ENCODE measurements at places on chromosomes 12 and 14.

GRCh38 chr12:42607584-42608058 lies 18.1 kb upstream of the PRICKLE1 start:
- DNase-seq: no peak

- DNase-seq: no peak
Measured at GRCh38 chr14:47040550-47040949, 389.0 kb upstream of the RPL10L start.

GRCh38 chr12:88401155-88401554 lies 179.1 kb downstream of the KITLG start:
- no peak for DNase-seq

- DNase-seq: no peak
Measured at GRCh38 chr12:10366875-10367274, 23.0 kb downstream of the KLRK1 start.

GRCh38 chr12:88242571-88242925 lies 100.4 kb downstream of the TMTC3 start:
- no peak for DNase-seq

DNA sequence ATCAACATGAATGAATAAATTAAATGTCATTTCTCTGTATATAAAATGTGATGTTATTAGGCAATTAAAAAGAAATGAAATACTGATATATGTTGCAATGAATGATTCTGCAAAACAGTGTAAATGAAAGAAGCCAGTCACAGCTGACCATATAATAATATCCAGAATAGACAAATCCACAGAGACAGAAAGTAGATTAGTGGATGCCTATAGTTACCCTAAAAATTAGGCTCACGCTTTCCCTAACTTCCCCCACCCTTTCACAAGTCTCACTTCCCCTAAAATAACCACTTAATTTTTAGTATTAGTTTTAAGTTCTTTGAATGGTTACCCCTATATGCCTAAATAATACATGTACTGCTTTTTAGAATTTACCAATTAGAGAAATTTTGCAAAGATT lies 348.9 kb upstream of the FAR2 start:
- no peak for DNase-seq

DNA sequence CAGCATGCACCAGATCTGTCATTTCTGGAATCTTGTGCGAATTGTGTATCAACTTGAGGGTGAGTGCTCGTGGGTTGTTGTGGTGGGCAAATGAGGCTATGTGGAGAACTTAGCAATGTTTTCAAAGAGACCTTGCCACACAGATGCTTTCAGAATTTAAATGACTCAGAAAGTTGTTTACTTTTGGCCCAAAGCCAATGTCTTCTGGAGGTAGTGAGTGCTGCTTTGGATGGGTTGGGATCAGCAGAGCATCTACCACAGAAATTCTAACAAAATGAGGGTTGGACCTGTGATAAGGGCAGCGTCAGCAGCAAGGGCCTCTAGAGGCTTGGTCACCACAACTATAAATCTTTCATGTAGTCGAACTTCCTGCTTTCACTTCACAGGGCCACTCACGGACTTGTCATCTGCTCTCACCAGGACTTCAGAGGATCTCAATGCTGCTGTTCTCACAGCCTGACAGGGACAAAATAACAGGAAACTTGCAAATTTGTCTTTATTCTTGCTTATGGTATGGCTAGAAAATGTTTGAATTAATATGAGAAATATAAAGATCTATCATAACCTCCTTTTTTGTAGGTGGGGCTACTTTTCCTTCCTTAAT lies 111.4 kb downstream of the DACT1 start:
- DNase-seq: no peak

DNA sequence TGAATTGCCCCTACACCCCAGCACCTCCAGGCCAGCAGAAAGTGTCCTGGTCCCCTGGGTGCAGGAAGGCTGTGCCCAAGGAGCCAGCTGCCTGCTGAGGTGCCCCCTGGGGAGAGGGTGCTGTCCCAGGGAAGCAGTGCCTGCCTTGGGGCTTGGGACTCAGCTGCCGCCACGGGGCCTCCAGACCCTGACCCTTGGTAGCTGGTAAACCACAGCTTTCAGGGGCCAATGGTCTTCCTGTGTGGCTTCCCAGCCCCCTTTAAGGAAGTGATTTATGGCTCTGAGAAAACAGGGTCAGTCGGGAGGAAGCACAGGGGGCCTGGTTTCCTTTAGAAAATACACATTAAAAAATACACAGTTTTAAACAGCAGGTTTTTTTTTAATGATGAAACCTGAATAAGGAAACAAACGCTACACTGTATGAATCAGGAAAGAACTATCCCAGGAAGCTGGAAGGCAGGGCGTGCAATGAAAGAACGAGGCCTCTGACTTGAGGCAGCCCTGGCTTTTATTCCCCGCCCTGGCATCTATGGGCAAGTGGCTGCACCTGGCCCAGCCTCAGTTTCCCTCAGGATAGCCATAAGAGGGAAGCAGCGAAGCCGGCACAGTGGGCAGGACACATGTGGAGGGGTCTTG lies 40.6 kb upstream of the EML1 start:
- no peak for DNase-seq

- DNase-seq: no peak
Measured at GRCh38 chr14:80117876-80118275, 93.4 kb downstream of the DIO2 start.

Data from activated CD4-positive, alpha-beta T cell treated with anti-CD3 and anti-CD28 coated beads for 4 hours (primary cell).